Hair follicle dermal papilla cell (primary cell): ENCODE measurements at places on chromosomes 13 and 19. TPM values are rescaled to one million over a fixed set of nuclear protein-coding genes. Genes with fewer than 3 reads are reported as not detected.

The ZNF556 gene
- 0.12 TPM in 1 of 2 replicates, not detected in the other for total RNA-seq

The CGB3 gene
- not detected in 2 replicates for total RNA-seq

The KLK12 gene
- total RNA-seq: not detected in 2 replicates

The PTPRH gene
- total RNA-seq: 1.1 and 1.2 TPM in 2 replicates

The RASGRP4 gene
- not detected in 2 replicates for total RNA-seq

The ATP7B gene
- 2.7 and 5.8 TPM in 2 replicates for total RNA-seq

The PROZ gene
- total RNA-seq: not detected in 2 replicates

The SOHLH2 gene
- total RNA-seq: 0.36 and 0.49 TPM in 2 replicates

The KLK5 gene
- 0.65 and 3.3 TPM in 2 replicates for total RNA-seq

The ZC3H4 gene
- total RNA-seq: 21.1 and 21.3 TPM in 2 replicates

The SIPA1L3 gene
- total RNA-seq: 12.7 and 14.0 TPM in 2 replicates

The KLK2 gene
- total RNA-seq: not detected in 2 replicates

The FPR3 gene
- total RNA-seq: not detected in 2 replicates

The FFAR2 gene
- total RNA-seq: not detected in 2 replicates

The KIR3DL1 gene
- not detected in 2 replicates for total RNA-seq

The FZR1 gene
- 44.0 and 56.1 TPM in 2 replicates for total RNA-seq

The MBD3L2B gene
- total RNA-seq: not detected in 2 replicates

The C19orf47 gene
- total RNA-seq: 8.1 and 9.7 TPM in 2 replicates

The NLRP7 gene
- not detected in 2 replicates for total RNA-seq

The MAST1 gene
- total RNA-seq: 0.16 and 0.36 TPM in 2 replicates

The GAPDHS gene
- not detected in 2 replicates for total RNA-seq

The SMIM44 gene
- not detected in 2 replicates for total RNA-seq

The ZNF415 gene
- total RNA-seq: 8.4 and 11.2 TPM in 2 replicates

The PGLYRP2 gene
- not detected in 2 replicates for total RNA-seq

The FPR1 gene
- total RNA-seq: 0.61 TPM in 1 of 2 replicates, not detected in the other

The NKG7 gene
- total RNA-seq: not detected in 2 replicates

The KLK14 gene
- not detected in 2 replicates for total RNA-seq

The RAB3A gene
- 0.73 and 1.6 TPM in 2 replicates for total RNA-seq

The SHISA7 gene
- not detected in 2 replicates for total RNA-seq

The MAMSTR gene
- total RNA-seq: 0.97 and 1.5 TPM in 2 replicates

The KLK15 gene
- total RNA-seq: not detected in 2 replicates

The KCNJ14 gene
- total RNA-seq: 0.49 and 0.81 TPM in 2 replicates

The WDR88 gene
- not detected in 2 replicates for total RNA-seq

The IL12RB1 gene
- 1.6 and 1.8 TPM in 2 replicates for total RNA-seq

The PPM1N gene
- 0.61 and 1.8 TPM in 2 replicates for total RNA-seq

The HSH2D gene
- total RNA-seq: not detected in 2 replicates

The KASH5 gene
- total RNA-seq: not detected in 2 replicates

The ZNF738 gene
- 2.7 and 3.1 TPM in 2 replicates for total RNA-seq

The TMPRSS9 gene
- total RNA-seq: under 0.01 TPM in 1 of 2 replicates, not detected in the other

The APLP1 gene
- total RNA-seq: 13.8 and 16.4 TPM in 2 replicates

The PRODH2 gene
- total RNA-seq: not detected in 2 replicates

The SULT2A1 gene
- not detected in 2 replicates for total RNA-seq

The AMER2 gene
- total RNA-seq: not detected in 2 replicates

The TEKTIP1 gene
- total RNA-seq: not detected in 2 replicates

The MZF1 gene
- total RNA-seq: 27.4 and 27.6 TPM in 2 replicates

The ZNF541 gene
- total RNA-seq: not detected in 2 replicates

The TMEM238 gene
- 0.16 TPM in 1 of 2 replicates, not detected in the other for total RNA-seq

The CPB2 gene
- total RNA-seq: not detected in 2 replicates

The DHRS12 gene
- total RNA-seq: 3.9 and 6.1 TPM in 2 replicates

The CDK8 gene
- total RNA-seq: 14.5 and 16.7 TPM in 2 replicates

The NCR1 gene
- not detected in 2 replicates for total RNA-seq

The NFIX gene
- total RNA-seq: 135 and 155 TPM in 2 replicates

The RDH8 gene
- total RNA-seq: not detected in 2 replicates

The CALR3 gene
- not detected in 2 replicates for total RNA-seq
